ENCODE measurements at places on chromosomes 2 and 18.
A peak's percentile ranks its signal among the peaks of the same experiment; 100 is the strongest.

DNA sequence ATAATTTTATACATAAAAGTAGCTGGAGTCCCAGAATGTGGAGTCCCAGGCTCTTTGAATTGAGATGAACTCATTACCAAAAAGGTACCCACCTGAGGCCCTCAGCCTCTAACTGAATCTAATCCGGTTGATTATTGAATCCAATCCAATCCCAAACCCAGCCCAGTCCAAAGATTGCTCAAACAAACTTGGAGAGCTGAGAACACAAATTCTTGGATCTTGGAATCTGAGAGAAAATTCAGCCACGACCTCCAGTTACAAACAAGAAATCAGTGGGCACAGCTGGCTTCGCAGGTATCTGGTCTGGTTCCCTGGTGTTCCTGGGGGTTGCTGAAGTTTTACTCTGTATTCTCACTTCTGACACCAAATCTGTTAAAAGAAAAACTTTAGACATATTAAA is 28.4 kb upstream of the RHOB start:
- H3K4me1 ChIP-seq: peaks cover 16% of the 10 kb centered on the region
- no peak overlapping the region for H3K4me3 ChIP-seq
- no peak overlapping the region for H3K27ac ChIP-seq
- no peaks in the 10 kb centered on the region for H3K36me3 ChIP-seq
- DNase-seq: no peak
- H3K27me3 ChIP-seq: peaks cover 3% of the 10 kb centered on the region

DNA sequence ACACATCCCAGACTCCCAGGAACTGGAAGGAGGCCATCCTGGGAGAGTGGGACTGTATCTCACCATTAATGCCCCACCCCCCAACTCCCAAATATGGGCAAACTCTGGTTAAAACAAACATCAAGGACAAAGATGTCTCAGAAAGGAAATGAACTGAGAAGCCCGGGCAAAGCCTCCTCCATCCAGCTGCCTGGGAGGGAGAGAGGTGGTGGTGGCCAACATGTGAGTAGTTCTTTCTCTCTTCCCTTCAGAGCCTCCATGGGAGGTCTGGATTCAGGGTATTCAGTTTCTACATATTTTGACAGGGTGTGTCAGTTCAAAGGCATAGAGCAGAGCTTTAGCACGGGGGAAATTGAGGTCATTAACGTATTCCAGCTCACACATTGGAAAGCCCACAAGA is 57.5 kb downstream of the CXCR4 start:
- H3K27ac ChIP-seq: no peak overlapping the region
- peaks cover 26% of the 10 kb centered on the region for H3K4me1 ChIP-seq
- DNase-seq: no peak
- H3K36me3 ChIP-seq: no peaks in the 10 kb centered on the region
- no peaks in the 10 kb centered on the region for H3K27me3 ChIP-seq

- peaks cover 4% of the 10 kb centered on the region for H3K4me1 ChIP-seq
- DNase-seq: no peak
- H3K27me3 ChIP-seq: no peaks in the 10 kb centered on the region
- no peak overlapping the region for H3K27ac ChIP-seq
These were observed 64.5 kb downstream of the COA5 start for GRCh38 chr2:98543842-98544241.

DNA sequence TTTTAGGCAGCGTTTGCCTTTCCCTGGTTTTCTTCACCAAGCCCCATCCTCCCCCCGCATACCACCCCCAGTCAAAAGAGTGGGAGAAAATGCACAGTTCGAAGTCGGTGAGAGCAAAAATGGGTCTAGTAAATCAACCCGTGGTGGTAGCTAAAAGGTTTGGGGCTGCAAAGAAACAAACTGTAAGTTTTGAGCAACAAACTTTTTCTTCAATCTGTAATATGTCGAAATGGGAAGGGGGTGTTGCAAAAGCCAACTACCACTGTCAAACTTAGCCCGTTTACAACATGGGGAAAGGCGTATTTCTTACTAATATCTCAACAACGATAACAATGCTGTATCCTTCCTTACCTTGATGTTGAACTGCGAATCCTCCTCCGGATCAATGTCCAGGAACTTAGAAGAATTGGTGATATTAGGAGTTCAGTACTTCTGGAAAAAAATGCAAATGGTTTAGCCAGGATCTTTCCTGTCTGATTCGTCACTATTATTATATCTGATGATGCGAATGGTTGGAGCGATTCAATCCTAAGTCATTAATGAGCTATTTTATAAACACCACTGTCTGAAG is 2.4 kb upstream of the SATB2 start:
- peaks cover 77% of the 10 kb centered on the region for H3K27me3 ChIP-seq
- DNase-seq: no peak
- H3K36me3 ChIP-seq: no peaks in the 10 kb centered on the region
- H3K4me3 ChIP-seq: peak overlapping the region; percentile 99
- H3K27ac ChIP-seq: peak overlapping the region; percentile 93

DNA sequence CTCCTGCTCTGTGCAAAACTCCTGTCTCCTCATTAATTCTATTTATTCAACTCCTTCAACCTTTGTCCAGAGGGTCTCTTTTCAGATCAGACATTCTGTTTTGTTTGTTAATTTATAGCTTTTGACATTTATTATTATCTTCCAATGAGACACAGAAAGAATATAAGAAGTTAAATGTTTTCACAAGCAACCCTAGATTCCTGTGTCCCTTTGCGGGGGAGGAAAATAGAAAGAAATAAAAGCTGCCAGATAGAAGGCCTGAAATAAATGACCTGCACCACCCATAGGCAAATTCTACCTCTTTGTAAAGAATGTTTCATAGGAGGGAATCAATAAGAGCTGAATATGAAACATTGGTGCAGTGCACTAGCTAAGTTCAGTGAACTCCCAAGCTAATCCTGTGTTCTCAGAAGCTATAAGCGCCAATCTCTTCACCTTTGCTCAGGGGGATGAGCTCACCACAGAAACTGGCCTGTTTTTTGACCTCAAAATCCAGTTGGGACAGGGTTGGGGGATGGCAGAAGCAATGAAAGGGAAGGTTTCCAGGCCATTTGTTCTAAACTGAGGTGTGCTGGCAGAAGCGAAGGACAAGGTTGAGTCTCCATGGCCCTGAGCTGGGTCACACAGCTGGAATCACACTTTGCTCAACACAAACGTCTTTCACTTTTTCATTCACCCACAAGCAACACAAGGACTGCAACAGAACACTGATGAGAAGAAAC is 258.6 kb downstream of the NRXN1 start:
- peaks cover 4% of the 10 kb centered on the region for H3K4me1 ChIP-seq
- no peak for DNase-seq
- H3K27ac ChIP-seq: no peak overlapping the region
- H3K27me3 ChIP-seq: no peaks in the 10 kb centered on the region
- no peaks in the 10 kb centered on the region for H3K36me3 ChIP-seq

DNA sequence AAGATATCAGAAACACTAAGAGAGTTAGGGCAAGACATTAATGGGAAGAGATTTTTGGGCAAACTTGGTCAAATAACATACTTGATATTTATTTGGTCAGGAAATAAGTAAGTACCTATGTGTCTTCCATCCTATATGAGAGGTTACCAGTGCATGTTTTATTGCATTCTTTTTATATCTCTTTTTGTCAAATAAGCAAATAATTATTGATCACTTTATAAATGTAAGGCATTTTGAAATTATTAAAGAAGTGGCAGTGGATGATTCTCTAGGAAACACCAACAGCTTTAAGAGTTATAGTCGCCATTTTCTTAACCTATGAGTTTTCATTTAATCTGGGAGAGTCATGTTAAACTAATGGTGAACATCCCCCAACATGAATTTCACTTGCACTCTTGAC is 453.3 kb downstream of the MEIS1 start:
- peaks cover 3% of the 10 kb centered on the region for H3K36me3 ChIP-seq
- H3K27me3 ChIP-seq: no peaks in the 10 kb centered on the region
- DNase-seq: no peak
- H3K27ac ChIP-seq: no peak overlapping the region

DNA sequence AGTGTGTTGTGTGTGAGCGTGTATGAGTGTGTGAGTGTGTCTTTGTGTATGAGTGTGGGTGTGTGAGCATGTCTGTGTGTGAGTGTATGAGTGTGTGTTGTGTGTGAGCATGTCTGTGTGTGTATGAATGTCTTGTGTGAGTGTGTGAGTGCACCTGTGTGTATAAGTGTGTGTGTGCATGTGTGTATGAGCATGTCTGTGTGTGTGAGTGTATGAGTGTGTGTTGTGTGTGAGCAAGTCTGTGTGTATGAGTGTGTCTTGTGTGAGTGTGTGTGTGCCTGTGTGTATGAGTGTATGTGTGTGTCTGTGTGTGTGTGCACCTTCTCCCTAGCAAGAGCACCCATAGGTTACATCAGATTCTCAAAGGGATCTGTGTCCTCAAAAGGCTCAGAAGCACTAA is 28.5 kb upstream of the TNS1 start:
- H3K27me3 ChIP-seq: peaks cover 42% of the 10 kb centered on the region
- H3K4me3 ChIP-seq: no peak overlapping the region
- no peaks in the 10 kb centered on the region for H3K36me3 ChIP-seq
- H3K27ac ChIP-seq: no peak overlapping the region

DNA sequence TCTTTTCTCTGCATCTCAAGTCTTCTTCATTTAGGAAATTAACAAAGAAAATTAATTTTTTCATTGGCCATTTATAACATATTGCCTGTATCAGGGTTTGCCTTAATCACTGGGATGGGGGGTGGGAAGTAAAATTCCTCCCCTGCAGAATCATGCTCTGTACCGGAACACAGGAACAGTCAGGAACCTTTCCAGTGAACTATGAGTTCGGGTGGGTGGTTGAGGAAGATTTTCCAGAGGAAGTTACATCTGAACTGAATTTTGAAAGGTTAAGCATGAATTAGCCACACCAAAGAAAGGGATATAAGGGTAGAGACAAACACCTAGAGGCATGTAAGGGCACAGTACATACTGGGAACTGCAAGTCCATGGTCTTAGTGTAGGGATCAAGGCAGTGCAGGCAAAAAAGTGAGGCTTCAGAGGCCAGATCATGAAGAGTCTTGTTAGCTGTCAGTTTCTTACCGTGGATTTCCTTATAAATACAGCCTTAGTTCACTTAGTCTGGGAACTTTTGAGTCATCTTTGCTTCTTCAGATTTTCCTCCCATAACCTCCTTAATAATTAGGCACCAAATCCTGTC is 55.6 kb downstream of the FAM117B start:
- H3K27ac ChIP-seq: no peak overlapping the region
- no peak overlapping the region for H3K4me3 ChIP-seq
- no peak for DNase-seq

DNA sequence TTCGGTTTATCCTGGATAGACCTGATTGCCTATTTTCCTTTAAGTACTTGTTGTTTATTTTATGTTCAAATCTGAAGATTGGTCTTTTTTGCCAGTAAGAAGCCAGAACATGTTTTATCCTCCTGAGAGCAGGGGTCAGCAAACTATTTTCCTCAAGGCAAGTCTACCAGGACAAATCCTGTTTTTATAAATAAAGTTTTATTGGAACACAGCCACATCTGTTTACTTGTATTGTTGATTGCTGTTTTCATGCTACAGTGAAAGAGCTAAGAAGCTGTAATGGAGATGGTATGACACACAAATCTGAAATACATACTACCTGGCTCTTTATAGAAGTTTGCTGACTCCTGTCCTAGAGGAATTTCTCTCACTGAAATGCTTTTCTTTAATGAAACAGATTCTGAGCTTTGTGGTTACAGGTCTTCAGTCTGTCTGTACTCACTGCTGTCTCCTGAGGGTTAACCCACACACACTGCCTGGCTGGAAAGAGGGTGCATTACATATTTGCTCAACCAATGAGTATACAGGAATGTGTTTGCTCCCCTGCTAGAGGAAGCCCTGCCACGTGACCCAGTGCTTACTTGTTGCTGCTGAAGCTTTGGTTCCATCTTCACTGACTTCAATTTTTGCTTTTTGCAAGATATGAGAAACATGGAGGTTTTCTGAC is 22.6 kb downstream of the MRPL44 start:
- H3K4me3 ChIP-seq: no peak overlapping the region
- H3K27ac ChIP-seq: no peak overlapping the region
- peaks cover 3% of the 10 kb centered on the region for H3K36me3 ChIP-seq
- H3K4me1 ChIP-seq: no peaks in the 10 kb centered on the region
- no peaks in the 10 kb centered on the region for H3K27me3 ChIP-seq

GRCh38 chr2:86221066-86221684 is 21.9 kb downstream of the MRPL35 start:
- DNase-seq: no peak
- H3K36me3 ChIP-seq: no peaks in the 10 kb centered on the region
- H3K27ac ChIP-seq: peak overlapping the region; percentile 19
- peaks cover 29% of the 10 kb centered on the region for H3K4me1 ChIP-seq
- H3K4me3 ChIP-seq: no peak overlapping the region

DNA sequence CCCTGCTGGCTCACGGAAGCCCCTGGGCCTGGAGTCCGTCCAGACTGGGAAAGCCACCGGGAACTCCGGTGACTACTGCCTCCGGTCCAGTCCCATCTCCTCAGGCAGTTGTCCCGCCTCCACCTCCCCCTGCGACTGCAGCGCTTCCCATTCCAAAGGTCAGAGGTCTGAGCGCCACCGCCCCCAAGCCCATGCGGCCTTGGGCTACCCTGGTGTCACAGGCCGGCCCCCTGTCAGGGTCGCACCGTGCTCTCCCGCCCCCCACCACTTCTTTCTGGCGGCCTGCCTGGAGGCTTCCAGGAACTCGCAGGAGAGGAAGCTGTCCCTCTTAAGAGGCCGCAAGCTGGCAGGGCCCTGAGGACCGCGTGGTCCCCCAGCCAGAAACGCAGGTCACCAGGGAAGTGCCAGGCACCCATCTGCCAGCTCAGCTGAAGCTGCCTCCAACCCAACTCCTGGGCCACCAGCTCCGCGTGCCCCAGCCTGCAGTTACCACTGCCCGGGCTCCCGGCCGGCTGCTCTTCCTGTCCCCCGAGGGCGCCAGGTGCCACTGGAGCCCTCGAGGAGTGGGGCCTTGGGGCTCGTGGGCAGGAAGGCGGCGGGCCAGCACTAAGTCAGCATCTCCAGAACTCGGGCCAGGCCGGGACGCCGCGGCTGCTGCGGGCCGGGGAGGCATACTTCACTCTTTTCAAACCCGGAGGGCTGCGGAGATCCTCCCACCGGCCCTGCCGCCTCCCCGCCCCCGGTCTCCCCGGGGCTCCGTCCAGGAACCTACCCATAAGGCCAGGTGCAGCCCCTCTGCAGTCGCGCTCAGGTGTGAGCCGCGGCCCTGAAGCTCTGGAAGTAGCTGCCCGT is 83.3 kb upstream of the POMC start:
- no peaks in the 10 kb centered on the region for H3K27me3 ChIP-seq
- H3K27ac ChIP-seq: peak overlapping the region; percentile 79
- peak overlapping the region; percentile 91 for H3K4me3 ChIP-seq
- H3K36me3 ChIP-seq: peaks cover 41% of the 10 kb centered on the region
